Osteocyte (in vitro differentiated cells): ENCODE measurements at places on chromosomes 1 and 21. TPM values are rescaled to one million over a fixed set of nuclear protein-coding genes. Genes with fewer than 3 reads are reported as not detected.

- H3K27ac ChIP-seq = no peak overlapping the region
- DNase-seq = no peak
- H3K4me1 ChIP-seq = peaks cover 6% of the 10 kb centered on the region
- peaks cover 4% of the 10 kb centered on the region for H3K36me3 ChIP-seq
- H3K27me3 ChIP-seq = peaks cover 4% of the 10 kb centered on the region
- no peak overlapping the region for H3K4me3 ChIP-seq
Measured at GRCh38 chr1:13694886-13695684, 4.9 kb upstream of the PRDM2 start.

DNA sequence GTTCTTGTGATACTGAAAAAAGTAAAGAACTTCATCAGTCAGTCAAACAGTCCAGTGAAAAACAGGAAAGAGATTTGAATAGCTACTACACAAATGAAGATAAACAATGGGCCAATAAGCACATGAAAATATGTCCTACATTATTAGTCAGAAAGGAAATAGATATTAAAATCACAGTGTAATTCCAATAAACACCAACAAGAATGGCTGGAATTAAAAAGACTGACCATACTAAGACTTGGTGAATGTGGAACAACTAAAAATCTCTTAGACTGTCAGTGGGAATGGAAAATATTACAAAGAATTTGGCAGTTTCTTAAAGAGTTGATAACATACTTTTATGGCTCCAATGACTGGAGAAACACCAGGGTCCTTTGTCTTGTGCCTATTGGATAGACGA lies 241.8 kb upstream of the USP24 start:
- H3K4me3 ChIP-seq = no peak overlapping the region
- H3K27ac ChIP-seq = no peak overlapping the region
- no peaks in the 10 kb centered on the region for H3K27me3 ChIP-seq
- no peak for DNase-seq
- H3K4me1 ChIP-seq = no peaks in the 10 kb centered on the region
- H3K36me3 ChIP-seq = peaks cover 7% of the 10 kb centered on the region

GRCh38 chr1:202203238-202204039 lies 9.8 kb downstream of the LGR6 start:
- DNase-seq = no peak
- H3K27me3 ChIP-seq = no peaks in the 10 kb centered on the region

GRCh38 chr1:32613472-32613871 lies 36.9 kb downstream of the ZBTB8OS start:
- peaks cover 7% of the 10 kb centered on the region for H3K4me1 ChIP-seq
- H3K4me3 ChIP-seq = no peak overlapping the region
- DNase-seq = no peak
- no peak overlapping the region for H3K27ac ChIP-seq

GRCh38 chr1:201251851-201252430 lies 31.4 kb upstream of the PKP1 start:
- H3K27me3 ChIP-seq = peaks cover 16% of the 10 kb centered on the region
- DNase-seq = peak; percentile 80
- no peak overlapping the region for H3K27ac ChIP-seq
- no peak overlapping the region for H3K4me3 ChIP-seq
- H3K4me1 ChIP-seq = peaks cover 3% of the 10 kb centered on the region
- no peaks in the 10 kb centered on the region for H3K36me3 ChIP-seq

GRCh38 chr1:223180731-223181321 lies 37.8 kb upstream of the TLR5 start:
- H3K4me3 ChIP-seq = no peak overlapping the region
- H3K27me3 ChIP-seq = peaks cover 22% of the 10 kb centered on the region
- no peak for DNase-seq
- no peak overlapping the region for H3K27ac ChIP-seq

GRCh38 chr1:53061859-53062707 lies at the start of gene PODN:
Gene PODN (plus strand): TSS chr1:53062213. CDS start chr1:53069856, 7,643 bp downstream.
- peak; percentile 84 for DNase-seq
- H3K4me3 ChIP-seq = peak within 1 kb of the TSS; percentile 75
- H3K27me3 ChIP-seq = peaks cover 20% of the 10 kb centered on the region
- peaks cover 7% of the 10 kb centered on the region for H3K4me1 ChIP-seq
- peaks cover 3% of the 10 kb centered on the region for H3K36me3 ChIP-seq

DNA sequence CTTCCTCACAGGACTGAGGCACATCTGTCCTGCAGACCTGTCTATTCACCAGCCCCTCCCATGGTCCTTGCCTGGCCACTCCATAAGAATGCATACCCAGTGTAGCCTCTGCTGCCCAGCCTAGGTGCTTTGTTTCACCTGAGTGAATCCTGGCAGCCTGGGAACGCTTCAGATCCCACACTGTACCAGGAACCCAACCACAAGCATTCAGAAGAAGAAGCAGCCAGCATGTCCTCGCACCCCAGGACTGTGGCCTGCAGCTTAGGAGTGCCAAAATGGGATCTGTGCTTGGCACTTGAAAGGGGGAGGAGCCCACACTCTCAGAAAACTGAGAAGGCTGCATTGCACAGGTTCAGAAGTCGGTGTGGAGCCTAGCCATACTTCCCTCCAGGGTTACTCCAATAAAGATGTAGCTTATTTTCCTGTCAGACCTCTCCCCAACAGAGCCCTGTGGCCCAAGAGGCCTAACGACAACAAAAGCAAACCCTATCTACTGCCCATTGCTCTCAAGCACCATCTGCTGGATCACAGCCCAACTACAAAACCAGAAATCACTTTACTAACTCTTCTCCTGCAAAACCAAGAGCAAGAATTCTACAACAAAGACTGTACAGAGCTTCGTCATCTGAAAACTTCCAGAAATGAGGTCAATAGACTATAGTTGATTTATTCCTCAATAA lies 923.1 kb upstream of the NEGR1 start:
- no peak overlapping the region for H3K4me3 ChIP-seq
- no peak for DNase-seq
- H3K36me3 ChIP-seq = no peaks in the 10 kb centered on the region
- no peaks in the 10 kb centered on the region for H3K27me3 ChIP-seq
- no peaks in the 10 kb centered on the region for H3K4me1 ChIP-seq

DNA sequence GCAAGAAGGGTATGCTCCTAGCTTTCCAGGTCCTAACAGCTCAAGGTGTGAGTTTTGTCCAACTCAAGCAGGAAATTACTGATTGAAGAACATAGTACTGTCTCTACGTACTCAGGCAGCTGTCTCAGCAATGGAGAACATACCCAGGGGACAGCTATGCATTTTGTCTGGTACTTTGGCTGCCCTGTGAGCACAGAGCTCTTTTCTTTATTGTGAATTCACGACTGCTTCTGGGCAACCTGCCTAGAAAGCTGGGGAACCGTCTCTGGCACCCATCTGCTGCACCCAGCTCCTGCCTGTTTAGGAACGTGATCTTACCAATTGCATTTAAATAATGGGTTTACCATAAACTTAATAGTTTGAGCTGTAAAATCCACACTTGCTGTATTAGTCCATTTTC lies 258.1 kb downstream of the HHAT start:
- H3K27ac ChIP-seq = peak overlapping the region; percentile 7
- peaks cover 47% of the 10 kb centered on the region for H3K4me1 ChIP-seq
- H3K36me3 ChIP-seq = peaks cover under 1% of the 10 kb centered on the region
- H3K4me3 ChIP-seq = no peak overlapping the region

KCNJ9 gene
- not detected in 2 replicates for total RNA-seq

OVAAL gene
- not detected in 2 replicates for total RNA-seq

SDHB gene
- total RNA-seq = 56.5 and 69.0 TPM in 2 replicates
